SJSA1 (cell line): ENCODE measurements at places on chromosomes 5 and 9. TPM values are rescaled to one million over a fixed set of nuclear protein-coding genes. Genes with fewer than 3 reads are reported as not detected.

DNA sequence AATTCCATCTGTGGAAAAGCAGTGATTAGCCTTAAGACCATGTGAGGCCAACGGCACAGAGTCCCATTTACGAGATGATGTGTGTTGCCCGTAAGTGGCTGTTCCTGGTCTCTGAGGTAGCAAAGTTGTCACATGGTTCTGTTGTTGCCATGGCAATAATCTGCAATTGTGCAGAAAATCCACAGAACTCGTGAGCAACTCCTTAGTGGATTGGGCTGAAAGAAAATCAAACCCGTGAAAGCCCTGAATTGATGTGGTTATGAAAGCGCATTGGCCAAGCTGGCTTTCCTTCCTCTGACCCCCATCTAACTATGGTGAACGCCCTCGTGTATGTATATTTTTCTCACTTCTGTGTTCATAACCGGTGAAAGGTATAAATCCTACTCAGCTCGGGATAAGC lies 614.7 kb downstream of the EBF1 start:
- H3K27me3 ChIP-seq: no peaks in the 10 kb centered on the region; the same call in 1 of the 2 replicates
- DNase-seq: no peak
- H3K4me3 ChIP-seq: no peak overlapping the region
- H3K36me3 ChIP-seq: no peaks in the 10 kb centered on the region
- no peak overlapping the region for H3K27ac ChIP-seq

FCN1 gene
- not detected in 2 replicates for total RNA-seq

ADAMTS6 gene
- 3.5 and 4.1 TPM in 2 replicates for total RNA-seq

DNA sequence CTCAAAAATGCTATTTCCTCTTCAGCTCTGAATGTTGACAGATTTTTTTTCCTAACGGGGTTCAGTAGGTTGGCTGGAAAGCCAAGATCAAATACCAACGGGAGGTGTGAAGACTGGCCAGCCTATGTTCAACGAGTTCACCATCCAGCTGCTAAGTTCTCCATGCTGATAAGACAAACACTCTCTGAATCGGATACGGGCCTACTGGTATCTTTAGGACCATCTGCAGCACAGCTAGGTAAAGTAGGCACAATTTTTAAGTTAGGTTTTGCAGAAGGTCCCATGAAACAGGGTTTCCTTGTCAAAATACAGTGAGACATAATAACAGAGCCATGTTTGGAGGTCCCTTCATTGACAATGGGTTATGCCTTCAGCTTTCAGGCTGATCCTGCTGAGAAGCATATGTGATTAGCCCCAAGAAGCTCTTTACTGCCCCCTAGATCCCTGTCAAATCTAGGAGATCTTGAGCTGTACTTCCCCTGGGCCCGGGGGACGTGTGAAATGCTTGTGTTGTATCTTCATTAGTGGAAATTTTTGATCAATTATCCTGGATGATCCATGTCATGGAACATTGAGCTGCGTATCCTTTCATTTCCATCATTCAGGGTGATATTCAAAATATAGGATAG lies 60.6 kb downstream of the PGM5 start:
- no peak overlapping the region for H3K27ac ChIP-seq
- no peak for DNase-seq
- H3K4me3 ChIP-seq: no peak overlapping the region
- no peaks in the 10 kb centered on the region for H3K36me3 ChIP-seq
- H3K27me3 ChIP-seq: no peaks in the 10 kb centered on the region

DNA sequence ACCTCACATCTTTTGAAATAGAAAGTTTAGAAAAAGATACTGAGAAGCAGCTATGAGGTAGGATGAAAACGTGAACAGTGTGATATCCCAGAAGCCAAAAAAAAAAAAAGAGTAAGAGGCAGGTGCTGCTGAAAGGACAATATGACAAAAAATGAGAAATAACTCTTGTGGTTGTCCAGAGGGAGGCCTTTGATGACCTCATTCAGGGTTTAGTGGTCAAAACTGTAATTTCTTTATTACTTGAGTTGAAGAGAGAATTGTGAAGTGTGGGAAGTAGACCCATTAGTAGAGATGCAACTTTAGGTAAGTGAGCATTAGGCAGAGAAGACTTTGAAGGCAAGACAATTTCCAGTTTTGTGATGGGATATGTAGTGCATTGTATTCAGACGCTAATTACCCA lies 1306.3 kb upstream of the ACO1 start:
- no peak overlapping the region for H3K27ac ChIP-seq
- H3K4me3 ChIP-seq: no peak overlapping the region
- no peaks in the 10 kb centered on the region for H3K36me3 ChIP-seq
- DNase-seq: no peak
- H3K4me1 ChIP-seq: no peaks in the 10 kb centered on the region

- no peaks in the 10 kb centered on the region for H3K27me3 ChIP-seq
- DNase-seq: no peak
- no peak overlapping the region for H3K4me3 ChIP-seq
These were observed 4.2 kb downstream of the NIPBL start for GRCh38 chr5:36880761-36881160.

GRCh38 chr9:91131433-91131839 lies 230.3 kb downstream of the AUH start:
- H3K4me1 ChIP-seq: peaks cover 28% of the 10 kb centered on the region
- peak overlapping the region; percentile 87 for H3K27ac ChIP-seq
- no peak overlapping the region for H3K4me3 ChIP-seq
- H3K27me3 ChIP-seq: no peaks in the 10 kb centered on the region

DNA sequence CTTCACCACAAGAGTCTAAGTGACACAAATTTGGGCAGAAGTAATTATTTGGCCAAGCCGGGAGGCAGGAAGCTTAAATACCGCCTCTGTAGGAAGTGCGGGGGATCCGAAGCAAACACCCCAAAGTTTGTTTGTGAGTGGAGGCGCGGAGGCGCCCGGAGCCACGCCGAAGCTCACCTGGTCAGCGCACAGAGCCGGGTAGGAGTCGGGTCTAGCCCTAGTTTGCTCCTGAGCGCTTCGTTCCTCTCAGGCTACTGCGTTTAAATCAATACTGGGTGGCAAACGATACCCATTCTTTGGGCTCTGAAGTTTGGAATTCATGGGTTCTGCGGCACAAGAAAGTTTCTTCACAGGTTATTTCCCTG lies 855 bp downstream of the MCC start:
- H3K27me3 ChIP-seq: peaks cover 9% of the 10 kb centered on the region; the same call in 1 of the 2 replicates
- no peaks in the 10 kb centered on the region for H3K36me3 ChIP-seq
- no peak overlapping the region for H3K27ac ChIP-seq
- peak overlapping the region; percentile 66 for H3K4me3 ChIP-seq
- peaks cover 30% of the 10 kb centered on the region for H3K4me1 ChIP-seq
- DNase-seq: no peak

GRCh38 chr5:116738239-116738614 lies 163.6 kb upstream of the SEMA6A start:
- H3K4me3 ChIP-seq: no peak overlapping the region
- H3K27ac ChIP-seq: no peak overlapping the region
- DNase-seq: no peak
- no peaks in the 10 kb centered on the region for H3K36me3 ChIP-seq
- H3K27me3 ChIP-seq: no peaks in the 10 kb centered on the region

DNA sequence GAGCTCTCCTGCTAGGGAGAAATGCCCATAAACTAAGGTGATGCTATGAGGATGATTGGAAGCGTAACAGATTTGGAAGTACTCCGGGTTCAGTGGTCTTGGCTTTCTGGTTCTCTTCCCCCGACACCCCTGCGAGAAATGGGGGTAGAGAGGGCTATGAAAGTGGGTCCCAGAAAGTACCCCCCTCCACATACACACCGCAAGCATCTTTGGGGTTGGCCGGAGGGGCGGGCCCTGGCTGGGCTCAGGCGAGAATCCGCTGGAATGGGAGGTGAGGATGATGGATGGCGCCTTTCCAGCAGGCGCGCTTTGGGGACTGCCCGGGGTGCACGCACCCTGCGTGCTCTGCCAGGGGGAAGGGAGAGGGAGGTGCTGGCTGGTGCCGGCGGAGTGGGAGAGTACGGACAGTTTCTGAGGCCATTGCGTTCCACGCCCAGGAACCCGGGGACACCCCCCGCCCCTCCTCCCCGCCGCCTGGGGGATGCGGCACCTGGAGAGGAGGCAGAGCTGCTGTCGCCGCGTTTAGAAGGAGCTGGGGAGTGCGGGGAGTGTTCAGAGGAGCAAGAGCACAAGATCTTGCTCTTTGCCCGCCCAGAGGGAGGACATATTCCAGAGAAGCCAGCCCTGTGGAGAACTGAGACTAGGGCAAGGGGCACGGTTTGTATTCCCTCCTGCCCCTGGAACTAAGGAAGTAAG lies 1.9 kb downstream of the PCSK5 start:
- no peaks in the 10 kb centered on the region; the same call in 1 of the 2 replicates for H3K36me3 ChIP-seq
- no peaks in the 10 kb centered on the region for H3K27me3 ChIP-seq
- H3K4me1 ChIP-seq: peaks cover 11% of the 10 kb centered on the region
- peak; percentile 22 for DNase-seq
- no peak overlapping the region for H3K27ac ChIP-seq

GRCh38 chr5:20033881-20034280 lies 45.9 kb upstream of the CDH18 start:
- H3K27ac ChIP-seq: no peak overlapping the region
- DNase-seq: no peak
- no peaks in the 10 kb centered on the region for H3K4me1 ChIP-seq

GRCh38 chr9:38706493-38706892 lies 13.4 kb downstream of the FAM240B start:
- no peaks in the 10 kb centered on the region for H3K36me3 ChIP-seq
- H3K4me3 ChIP-seq: no peak overlapping the region
- H3K4me1 ChIP-seq: no peaks in the 10 kb centered on the region; the same call in 1 of the 2 replicates
- H3K27me3 ChIP-seq: no peaks in the 10 kb centered on the region

DNA sequence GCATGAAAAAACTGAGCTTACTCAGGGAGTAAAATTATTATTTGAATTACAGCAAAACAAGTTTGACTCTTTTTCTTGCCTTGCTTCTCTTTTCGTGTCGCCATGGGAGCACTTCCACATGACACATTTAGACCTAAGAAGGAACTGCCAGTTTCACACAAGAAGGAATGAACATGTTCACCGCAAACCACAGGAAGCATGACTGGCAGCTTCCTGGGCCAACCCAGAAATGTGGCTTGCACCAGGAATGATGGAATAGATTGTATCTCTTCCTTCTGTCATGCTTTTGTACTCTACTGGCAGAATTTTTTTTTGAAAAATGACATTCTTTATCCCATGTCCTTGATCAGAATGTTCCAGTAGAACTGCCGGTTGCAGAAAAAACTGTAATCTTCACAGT lies 32.9 kb upstream of the MAN2A1 start:
- H3K4me3 ChIP-seq: no peak overlapping the region
- no peaks in the 10 kb centered on the region for H3K36me3 ChIP-seq
- no peaks in the 10 kb centered on the region for H3K27me3 ChIP-seq
- DNase-seq: peak; percentile 92

DNA sequence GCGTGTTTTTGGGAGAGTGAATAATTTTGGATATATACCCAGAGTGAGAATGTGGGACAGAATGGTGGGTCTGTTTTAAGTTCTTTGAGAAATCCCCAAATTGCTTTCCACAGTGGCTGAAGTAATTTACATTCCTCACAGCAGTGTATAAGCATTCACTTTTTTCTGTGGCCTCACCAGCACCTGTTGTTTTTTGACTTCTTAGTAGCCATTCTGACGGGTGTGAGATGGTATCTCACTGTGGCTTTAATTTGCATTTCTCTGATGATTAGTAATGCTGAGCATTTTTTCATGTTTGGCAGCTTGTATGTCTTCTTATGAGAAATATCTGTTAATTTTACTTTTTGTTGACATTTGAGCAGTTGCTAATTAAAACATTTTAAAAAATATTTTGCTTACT lies 9.4 kb upstream of the SPATA31D1 start:
- H3K36me3 ChIP-seq: no peaks in the 10 kb centered on the region
- H3K27me3 ChIP-seq: no peaks in the 10 kb centered on the region
- DNase-seq: no peak
- H3K4me3 ChIP-seq: no peak overlapping the region
- no peak overlapping the region for H3K27ac ChIP-seq

- H3K4me1 ChIP-seq: no peaks in the 10 kb centered on the region
- no peak for DNase-seq
- H3K36me3 ChIP-seq: no peaks in the 10 kb centered on the region
- no peak overlapping the region for H3K27ac ChIP-seq
These were observed 124.2 kb downstream of the CDH6 start for GRCh38 chr5:31317665-31318064.

HRH2 gene
- total RNA-seq: not detected in 2 replicates

DNA sequence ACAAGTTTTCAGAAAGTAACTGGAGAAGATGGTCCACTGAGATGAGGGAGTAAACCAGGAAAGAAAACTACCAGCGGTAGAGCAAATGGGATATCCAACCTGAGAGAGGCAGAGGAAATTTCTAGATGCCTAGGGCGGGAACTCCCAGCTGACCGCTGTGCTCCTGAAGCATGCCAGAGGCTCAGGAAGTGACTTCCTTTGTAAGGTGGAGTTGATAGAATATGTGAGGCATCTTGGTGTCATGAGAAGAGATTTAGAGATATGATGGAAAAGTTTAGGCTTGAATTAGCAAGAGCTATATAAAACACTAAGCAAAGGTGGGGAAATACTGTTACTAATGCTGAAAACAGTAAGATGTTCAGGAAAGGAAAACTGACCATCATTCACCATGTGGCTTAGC lies 124.1 kb downstream of the C9orf152 start:
- H3K36me3 ChIP-seq: peaks cover 28% of the 10 kb centered on the region
- H3K27ac ChIP-seq: no peak overlapping the region
- peaks cover 38% of the 10 kb centered on the region for H3K4me1 ChIP-seq

- H3K4me3 ChIP-seq: no peak overlapping the region
- H3K27ac ChIP-seq: no peak overlapping the region
- H3K36me3 ChIP-seq: peaks cover 2% of the 10 kb centered on the region; the same call in 1 of the 2 replicates
- peaks cover 13% of the 10 kb centered on the region for H3K4me1 ChIP-seq
- no peak for DNase-seq
These were observed 50.6 kb downstream of the MELK start for GRCh38 chr9:36623280-36623679.

FST gene
- 7.3 and 11.5 TPM in 2 replicates for total RNA-seq

- no peaks in the 10 kb centered on the region for H3K27me3 ChIP-seq
- no peak overlapping the region for H3K4me3 ChIP-seq
- no peaks in the 10 kb centered on the region for H3K4me1 ChIP-seq
- H3K36me3 ChIP-seq: no peaks in the 10 kb centered on the region
- DNase-seq: no peak
- no peak overlapping the region for H3K27ac ChIP-seq
These were observed 691.1 kb upstream of the C9orf72 start for GRCh38 chr9:28264368-28264767.
